Placental pericyte (primary cell): ENCODE measurements at places on chromosomes 13 and 19. TPM values are rescaled to one million over a fixed set of nuclear protein-coding genes. Genes with fewer than 3 reads are reported as not detected.

NDFIP2 gene
- total RNA-seq, result 42.5 and 61.0 TPM in 2 replicates

KRTDAP gene
- not detected in 2 replicates for total RNA-seq

DDA1 gene
- total RNA-seq, result 28.0 and 29.3 TPM in 2 replicates

WDR87 gene
- total RNA-seq, result not detected in 2 replicates

TPM4 gene
- 1,030 and 1,294 TPM in 2 replicates for total RNA-seq

SBK2 gene
- total RNA-seq, result not detected in 2 replicates
